RPMI7951 (cell line): ENCODE measurements at places on chromosomes 2 and 18. TPM values are rescaled to one million over a fixed set of nuclear protein-coding genes. Genes with fewer than 3 reads are reported as not detected.

Gene LIMS3
- total RNA-seq: 3.0 and 3.1 TPM in 2 replicates

Gene RGPD3
- 0.12 and 0.20 TPM in 2 replicates for total RNA-seq

Gene DARS1
- total RNA-seq: 201 and 222 TPM in 2 replicates

DNA sequence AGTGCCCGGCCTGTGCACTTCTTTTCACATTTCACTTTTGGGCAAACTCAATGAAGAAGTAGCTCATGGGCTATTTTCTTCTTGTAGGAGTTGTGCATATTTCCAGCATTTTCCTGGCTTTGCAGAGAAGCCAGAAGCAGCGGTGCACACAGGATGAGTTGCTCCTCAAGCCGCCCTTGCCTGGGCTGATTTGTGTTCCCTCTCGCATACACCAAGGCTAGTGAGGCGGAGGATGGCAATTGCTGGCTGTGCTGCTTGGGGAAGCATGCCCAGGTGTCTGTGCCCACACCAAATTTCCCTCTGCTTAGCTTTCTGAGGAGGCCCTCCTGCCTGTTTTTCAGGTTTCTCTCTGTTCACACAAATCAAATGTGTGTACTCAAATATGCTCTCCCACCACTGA, 85.4 kb upstream of the TMEM200C start:
- DNase-seq: no peak

DNA sequence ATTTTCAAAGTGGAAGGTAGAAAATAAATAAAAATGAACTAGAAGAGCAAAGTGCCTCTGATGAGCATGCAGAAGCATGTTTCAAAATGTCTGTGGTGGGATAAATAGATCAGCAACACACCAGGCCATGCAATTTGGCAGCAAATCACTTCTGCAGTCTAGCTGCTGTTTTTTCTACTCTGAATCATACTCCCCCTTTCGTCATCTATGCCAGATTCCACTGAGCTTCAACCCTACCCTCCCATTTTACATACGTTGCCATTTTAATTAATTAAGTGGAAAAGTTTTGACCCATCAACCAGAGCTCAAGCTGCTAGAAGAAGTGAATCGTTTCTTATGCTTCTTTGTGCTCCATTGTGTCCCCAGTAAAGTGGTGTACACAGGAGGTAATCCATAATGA, 79.3 kb downstream of the NRXN1 start:
- DNase-seq: no peak
